ENCODE measurements at places on chromosomes 5 and 9.

DNA sequence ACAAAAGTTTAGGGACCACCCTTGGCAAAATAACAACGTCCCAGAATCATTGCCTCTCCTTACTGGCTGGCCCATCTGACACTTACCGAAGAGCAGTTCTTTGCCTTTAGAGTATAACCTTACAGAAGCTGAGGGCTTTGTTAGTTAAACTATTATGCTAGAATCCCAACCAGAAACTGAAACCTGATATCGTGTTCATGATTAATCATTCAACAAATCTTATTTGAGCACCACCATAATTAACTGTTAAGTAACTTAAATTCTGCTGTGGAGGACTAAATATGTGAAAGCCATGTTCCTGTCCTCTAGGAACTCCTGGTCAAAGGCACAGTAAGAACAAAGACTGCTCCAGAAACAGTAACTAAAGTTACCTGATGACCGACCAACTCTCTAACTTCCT is 104.9 kb downstream of the ARL15 start:
- no peak for DNase-seq

- DNase-seq = no peak
Measured at GRCh38 chr5:56155992-56156584, 77.0 kb downstream of the ANKRD55 start.

- no peak for DNase-seq
Measured at GRCh38 chr5:118614731-118615456, 373.5 kb downstream of the DTWD2 start.

- DNase-seq = no peak
Measured at GRCh38 chr9:125950880-125951471, 203.8 kb downstream of the PBX3 start.

DNA sequence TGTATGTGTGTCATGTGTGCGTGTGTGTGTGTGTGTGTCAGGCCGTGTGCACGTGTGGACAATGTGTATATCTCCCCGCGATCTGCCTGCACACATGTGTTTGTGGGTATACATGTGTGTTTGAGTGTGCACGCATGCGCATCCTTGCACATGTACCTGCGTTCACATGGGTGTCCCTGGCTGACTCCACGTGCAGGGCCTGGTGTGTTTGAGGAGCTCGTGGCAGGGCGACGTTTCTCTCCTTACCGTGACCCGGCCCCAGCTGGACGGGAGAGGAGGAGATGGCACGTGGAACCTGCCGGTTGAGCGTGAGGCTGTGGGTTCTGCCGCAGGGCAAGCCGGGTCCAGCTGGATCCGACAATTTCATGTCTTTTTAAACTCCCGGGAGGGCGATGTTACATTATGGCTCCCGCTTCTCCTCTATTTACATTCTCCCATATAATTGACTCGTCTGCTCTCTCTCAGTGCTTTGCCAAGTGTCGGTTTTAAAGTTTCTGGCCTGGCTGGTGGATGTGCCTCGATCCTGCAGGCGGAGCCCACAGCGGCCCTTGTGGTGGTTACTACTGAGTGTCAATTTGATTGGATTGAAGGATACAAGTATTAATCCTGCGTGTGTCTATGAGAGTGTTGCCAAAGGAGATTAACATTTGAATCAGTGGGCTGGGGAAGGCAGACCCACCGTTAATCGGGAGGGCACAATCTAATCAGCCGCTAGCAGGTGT is 5.9 kb downstream of the COL5A1 start:
- DNase-seq = no peak

- DNase-seq = no peak
Measured at GRCh38 chr9:109986521-109986991, 206.6 kb downstream of the PALM2AKAP2 start.

- no peak for DNase-seq
Measured at GRCh38 chr5:27221410-27221809, 183.0 kb upstream of the CDH9 start.

- DNase-seq = no peak
Measured at GRCh38 chr9:121840838-121841760, 189.7 kb downstream of the DAB2IP start.

DNA sequence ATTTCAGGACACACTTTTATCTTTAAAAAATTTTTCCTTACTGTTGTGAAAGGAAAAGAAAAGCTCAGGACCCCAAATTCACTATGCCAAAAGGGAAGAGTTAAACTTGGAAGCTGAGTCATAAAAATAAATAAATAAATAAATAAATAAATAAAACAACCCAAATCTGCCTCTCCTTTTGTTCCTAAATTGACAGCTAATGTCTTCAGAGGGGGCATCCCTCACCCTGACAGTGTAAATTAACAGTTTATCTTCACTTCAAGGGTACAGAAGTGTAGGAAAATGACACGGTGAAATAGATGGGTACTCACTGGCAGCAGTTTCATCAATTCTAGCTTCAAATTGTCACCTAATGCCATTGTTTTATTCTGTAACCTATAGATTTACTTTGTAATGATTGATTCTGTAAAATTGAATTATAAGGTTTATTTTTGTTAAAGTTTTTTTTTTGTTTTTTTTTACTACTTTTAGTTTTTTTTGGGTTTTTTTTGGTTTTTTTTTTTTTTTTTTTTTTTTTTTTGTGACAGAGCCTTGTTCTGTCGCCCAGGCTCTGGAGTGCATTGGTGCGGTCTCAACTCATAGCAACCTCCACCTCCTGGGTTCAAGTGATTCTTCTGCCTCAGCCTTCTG is 18.5 kb upstream of the ANXA1 start:
- DNase-seq = no peak

DNA sequence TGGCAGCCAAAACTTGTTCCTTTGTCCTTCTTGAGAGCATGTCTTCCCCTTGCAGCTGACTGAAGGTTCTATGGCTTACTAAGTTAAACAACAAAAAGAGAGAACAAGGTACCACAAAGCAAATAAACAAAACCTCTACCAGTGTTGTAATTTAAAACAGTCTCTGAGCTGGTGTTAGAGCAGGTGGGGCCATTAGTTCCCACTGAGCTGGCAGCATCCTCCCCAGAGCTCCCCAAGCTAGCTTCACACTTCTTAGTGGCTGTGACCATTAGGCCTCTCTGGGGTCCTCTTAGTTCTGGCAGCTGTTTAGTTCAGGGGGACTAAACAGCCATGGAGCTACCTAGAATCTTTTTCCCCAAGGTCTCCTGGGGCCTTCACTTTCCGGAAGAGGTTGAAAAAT is 128.6 kb upstream of the ELL2 start:
- no peak for DNase-seq

DNA sequence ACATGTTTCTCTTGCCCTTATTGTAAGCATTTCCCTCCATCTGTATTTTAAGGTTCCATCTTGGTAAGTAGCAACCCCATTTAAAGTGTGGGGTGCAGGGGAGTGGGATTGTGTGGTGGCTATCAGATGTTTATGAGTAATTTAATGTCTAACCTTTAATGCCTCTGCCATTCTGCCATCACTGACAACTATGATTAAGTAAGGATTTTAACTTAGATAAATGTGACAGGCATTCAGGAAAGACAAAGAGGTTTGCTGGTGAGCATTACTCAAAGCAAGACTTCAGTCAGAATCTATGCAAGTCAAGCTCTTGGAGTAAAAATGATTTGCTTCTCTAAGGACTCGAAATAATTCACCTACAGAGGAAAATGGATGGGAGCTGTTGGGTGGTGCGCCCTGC is 143.0 kb downstream of the NXNL2 start:
- no peak for DNase-seq

- no peak for DNase-seq
Measured at GRCh38 chr5:55969956-55970355, 24.8 kb downstream of the IL6ST start.

DNA sequence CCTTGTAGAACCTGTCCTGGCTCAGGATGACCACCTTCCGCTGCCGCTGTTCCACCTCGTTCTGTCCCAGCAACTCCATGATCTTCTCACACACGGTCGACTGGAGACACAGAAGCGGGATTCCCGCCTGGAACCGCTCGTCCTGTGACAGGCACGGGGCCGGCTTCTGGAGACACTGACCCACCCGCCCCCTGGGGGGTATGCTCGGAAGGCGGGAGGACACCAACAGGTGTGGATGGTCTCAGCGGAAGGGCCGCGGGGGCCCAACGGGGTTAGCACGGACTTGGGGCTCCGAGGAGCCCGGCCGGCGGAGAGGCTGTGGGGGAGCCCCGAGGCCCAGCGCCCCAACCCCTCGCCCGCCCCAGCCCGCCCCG is 530 bp downstream of the UCK1 start:
- peak; percentile 36 for DNase-seq

DNA sequence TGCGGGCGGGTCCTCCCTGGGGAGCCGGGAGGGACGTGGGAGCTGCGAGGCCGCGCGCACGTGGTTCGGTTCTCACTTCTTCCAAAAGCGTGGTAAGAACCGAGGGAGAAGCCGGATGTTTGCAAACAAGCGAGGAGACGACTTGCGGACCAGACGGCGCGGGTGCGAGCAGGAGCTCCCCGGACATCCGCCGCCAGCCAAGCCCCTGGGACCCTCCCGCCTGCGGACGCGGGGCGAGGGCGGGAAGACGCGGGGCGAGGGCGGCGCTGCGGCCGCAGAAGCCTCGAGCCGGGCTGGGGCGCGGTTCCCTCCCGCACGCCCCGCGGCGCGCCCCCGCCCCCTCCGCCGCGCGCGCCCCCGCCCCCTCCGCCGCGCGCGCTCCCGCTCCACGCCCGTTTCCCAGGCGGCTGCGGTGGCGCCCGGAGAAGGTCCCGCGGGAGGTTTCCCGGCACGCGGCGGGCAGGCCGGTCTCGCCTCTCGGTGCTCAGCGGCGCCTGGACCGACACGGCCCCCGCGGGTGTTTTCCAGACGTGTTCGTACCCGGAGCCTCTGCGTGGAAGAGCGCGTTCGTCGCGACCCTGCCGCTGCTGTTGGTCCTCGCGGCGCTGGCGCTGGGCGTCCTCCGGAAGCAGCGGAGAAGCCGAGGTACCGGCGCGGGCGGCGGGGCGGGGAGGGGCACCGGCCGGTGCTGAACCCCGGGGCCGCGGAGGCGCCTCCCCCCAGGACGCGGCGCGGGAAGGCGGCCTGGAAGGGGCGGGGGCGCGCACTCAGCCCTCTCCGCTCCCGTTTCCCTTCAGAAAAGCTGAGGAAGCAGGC is 12.8 kb downstream of the BTNL9 start:
- no peak for DNase-seq

DNA sequence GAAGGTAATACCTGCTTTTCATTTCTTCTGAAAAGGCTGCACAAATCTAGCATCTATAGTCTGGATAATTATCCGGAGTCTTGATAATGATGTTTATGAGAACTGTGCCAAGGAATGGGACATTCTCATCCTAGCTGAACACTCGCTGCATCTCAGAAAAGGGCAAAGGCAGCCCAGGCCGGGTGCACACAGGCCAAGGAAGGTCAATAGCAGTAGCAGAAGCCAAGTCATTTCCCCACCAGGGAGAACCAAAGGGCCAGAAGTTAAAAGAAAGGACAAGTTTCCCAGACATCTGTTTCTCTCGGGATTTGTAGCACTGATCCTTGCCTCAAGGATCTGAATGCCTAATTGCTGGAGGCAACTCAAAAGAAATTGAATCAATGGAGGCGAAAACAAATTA is 66.1 kb upstream of the ANKRD55 start:
- DNase-seq = no peak

DNA sequence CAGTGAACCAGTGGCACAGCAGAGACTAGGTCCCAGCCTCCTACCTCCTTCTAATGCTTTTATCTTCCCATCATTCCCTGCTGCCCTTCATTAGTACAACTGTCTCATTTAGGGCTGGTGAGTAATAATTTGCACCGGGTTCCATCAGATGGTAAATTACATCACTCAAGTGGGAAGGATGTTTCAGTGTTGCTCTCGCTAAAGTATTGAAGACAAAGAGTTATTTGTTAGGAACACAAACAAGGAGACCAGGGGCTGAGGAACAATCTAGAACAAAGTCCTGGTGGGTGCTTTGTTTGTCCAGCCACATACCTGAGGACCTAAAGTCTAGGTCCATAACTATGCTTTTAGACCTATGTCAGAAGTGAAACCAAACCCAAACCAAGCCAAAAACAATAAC is 52.4 kb downstream of the SEC61B start:
- DNase-seq = no peak

- no peak for DNase-seq
Measured at GRCh38 chr9:98009936-98010335, 26.8 kb downstream of the ANP32B start.

GRCh38 chr9:132108728-132109127 is 29.1 kb upstream of the MED27 start:
- DNase-seq = no peak

DNA sequence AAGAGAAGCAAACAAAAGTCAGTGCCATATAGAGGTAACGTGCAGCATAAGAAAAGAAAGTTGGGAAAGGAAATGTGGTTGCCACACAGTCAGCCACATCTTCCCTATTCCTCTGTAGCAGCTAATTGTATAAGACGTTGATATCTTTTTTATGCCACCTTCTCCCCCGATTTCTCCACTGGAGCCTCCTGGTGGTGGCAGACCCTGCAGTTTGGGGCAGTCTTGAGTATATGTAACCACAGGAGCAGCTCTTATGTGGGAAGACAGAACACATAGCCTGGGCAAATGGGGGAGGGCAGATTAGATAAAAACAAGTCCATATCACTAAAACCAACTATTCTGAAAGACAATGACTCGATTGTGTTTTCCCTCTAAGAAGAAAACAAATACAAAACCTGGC is 99.7 kb downstream of the PLCXD3 start:
- no peak for DNase-seq

DNA sequence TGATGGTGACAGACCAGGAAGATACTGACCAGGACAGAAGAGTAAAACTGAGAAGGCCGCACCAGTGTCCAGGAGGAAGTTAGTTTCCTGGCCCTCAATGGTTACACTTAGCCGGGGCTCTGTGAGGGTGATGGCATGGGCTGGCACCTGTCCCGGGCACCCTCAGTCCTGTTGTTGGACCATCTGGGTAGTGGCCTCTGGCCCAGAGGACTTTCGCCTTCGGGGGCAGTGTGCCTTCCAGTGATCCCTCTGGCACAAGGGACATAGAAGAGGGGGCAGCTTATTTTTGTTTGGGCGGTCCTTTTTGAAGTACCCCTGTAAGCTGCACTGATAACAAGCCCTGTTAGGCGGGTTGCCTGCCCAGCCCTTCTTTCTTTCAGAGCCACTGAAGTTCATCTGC is 1108.6 kb downstream of the TAF11L14 start:
- DNase-seq = no peak

All from memory B cell (primary cell).